CD4-positive, alpha-beta T cell (primary cell): ENCODE measurements at places on chromosomes 12 and 14.

DNA sequence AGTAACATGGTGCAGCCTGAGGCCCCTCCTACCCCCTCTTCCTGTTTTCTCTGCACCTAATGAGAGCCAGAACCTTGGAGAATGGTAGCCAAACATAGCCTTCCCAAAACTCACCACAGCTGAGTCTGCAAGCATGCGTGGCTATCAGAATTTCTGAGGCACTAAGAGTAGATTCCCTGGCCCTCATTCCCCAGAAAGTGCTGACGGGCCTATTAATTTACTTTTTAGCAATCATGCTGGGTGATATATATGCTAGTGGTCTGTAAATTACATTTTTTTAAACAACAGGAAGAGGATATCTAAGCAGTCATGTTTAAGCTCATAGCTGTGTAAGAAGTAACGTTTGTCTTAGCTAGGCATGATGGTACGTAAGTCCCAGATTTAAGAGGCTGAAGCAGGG, 30.4 kb downstream of the KANSL2 start:
- DNase-seq = no peak

- DNase-seq = no peak
Observed at GRCh38 chr12:95834572-95834971, 24.2 kb upstream of the SNRPF start.

DNA sequence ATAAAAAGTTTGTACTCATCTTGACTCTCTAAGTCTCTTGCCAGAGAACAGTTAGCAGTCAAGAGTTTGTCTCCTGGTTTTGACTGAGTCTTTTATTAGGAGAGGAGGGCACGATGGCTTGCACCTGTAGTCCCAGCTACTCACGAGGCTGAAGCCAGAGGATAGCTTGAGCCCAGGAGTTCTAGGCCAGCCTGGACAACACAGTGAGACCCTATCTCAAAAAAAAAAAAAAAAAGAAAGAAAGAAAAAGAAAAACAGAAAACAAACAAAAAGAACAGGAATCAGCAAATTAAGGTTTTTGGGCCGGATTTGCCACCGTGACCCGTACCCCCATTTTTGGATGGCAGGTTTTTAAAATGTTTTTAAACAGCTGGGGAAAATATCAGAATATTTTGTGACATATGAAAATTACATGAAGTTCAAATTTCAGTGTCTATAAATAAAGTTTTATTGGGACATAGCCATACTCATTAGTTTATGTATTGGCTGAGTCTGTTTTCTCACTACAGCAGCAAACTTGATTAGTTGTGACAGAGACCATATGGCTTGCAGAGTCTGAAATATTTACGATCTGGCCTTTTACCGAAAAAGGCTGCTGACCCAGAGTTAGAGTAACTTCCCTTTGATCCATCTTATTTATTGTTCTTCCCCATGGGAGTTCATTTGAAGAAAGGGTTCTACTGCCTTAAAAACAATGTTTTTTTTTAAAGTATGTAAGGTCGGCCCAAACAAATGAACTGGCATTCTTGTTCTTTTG, 31.2 kb downstream of the VEZT start:
- no peak for DNase-seq

- DNase-seq = peak; percentile 18
Observed at GRCh38 chr12:110846615-110847566, at the start of gene CCDC63. CCDC63 (plus strand) TSS chr12:110846987; CDS start chr12:110852955, 5,968 bp downstream.

GRCh38 chr12:103310546-103311270, 185.1 kb downstream of the C12orf42 start:
- no peak for DNase-seq

- no peak for DNase-seq
Observed at GRCh38 chr12:1607940-1608712, 13.7 kb upstream of the FBXL14 start.

DNA sequence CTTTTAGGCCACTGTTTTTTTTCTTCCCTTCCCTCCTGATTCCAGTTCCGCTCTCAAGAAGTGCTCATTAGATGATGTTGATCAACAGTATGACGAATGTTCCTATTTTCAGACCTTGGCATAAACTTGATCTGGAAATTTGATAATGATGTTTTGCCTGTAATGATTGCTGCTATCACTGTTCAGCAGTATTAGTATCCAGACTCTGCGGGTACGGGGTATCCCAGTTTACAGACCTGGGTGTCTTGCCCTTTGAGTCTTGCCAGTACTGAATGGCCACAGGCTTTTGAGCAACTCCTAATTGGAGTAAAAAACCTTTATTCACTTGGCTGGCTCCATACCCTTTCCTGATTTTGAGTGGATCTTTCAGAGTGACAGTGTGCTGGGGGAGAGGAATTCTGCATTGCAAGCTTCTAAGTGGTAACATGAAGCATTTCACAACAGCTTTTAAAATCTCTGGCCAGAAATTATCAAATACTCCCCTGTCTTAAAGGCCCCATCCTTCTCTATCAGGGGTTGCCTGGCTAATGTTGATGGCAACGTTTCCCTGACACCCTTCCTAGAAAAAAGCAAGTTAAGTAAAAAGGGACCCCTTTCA, 5.9 kb upstream of the ASB8 start:
- DNase-seq = no peak

- DNase-seq = no peak
Observed at GRCh38 chr12:53268630-53269562, 797 bp downstream of the ESPL1 start.

DNA sequence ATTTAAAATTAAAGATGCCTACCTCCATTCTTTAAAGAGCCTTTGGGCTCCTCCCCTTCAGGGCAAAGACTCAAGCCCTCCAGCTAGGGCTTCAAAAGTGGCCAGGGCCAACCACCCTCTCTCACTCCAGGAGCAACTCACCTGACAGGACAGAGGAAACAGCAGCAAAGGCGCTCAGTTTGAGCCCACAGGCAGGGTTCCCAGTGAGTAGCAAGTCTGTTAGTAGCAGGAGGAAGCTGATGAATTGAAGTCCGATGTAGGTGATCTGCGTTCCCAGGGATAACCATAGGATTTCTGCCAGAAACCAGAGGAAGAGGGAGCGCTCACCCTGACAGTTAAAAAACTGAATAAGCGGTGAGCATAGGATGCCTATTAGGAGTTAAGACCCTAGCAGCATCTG, 15.7 kb downstream of the GSG1 start:
- DNase-seq = no peak

DNA sequence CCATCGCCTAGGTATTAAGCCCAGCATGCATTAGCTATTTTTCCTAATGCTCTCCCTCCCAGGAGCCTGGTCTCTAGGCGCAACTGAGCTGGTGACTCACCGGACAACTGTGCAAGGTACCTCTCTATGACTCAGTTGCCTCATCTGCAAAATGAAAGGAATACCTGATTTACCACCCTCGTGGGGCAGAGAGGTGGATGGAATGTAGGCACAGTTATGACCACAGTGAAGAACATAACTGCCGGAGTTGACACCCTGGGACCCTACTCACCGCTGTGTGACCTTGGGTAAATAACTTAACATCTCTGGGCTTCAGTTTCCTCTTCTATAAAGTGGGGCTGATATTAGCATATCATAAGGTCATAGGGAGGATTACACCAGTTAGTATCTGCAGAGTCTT, 22.6 kb downstream of the BCL11B start:
- no peak for DNase-seq

- no peak for DNase-seq
Observed at GRCh38 chr14:68477110-68477455, 315.8 kb downstream of the ZFP36L1 start.

DNA sequence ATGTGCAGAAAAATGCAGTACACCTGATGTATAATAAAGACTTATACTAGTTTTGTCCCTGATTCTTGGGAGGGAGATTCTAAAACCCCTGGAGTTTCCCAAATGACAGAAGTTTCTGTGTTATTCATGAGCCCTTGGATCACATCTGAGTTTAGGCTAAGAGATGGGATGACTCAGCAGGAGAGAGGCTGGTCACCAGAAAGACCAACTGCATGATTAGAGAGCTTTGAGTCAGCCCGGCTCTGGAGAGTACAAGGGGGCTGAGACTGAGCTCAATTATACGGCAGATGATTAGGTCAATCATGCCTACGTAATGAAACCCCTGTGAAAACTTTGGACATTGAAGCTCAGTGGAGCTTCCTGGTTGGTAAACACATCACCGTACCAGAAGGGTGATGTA, 174.2 kb downstream of the SSPN start:
- no peak for DNase-seq

DNA sequence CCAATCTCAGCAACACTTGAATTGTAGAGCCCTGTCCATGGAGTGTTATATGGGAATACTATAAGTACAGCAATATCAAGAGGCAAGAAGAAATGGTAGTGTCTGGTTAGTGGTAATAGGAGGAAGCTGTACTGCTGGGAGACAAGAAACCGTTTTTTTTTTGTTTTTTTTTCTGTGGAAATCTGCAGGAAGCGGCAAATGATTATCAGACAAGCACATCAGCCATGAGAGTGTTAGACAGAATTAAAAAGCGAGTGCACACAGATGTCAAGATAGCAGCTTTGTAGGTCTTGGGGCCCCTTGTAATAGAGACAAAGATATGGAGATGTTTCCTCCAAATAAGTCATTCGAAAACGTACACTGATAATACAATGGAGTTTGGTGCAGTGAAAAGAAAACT, 6.7 kb downstream of the TESPA1 start:
- no peak for DNase-seq

- DNase-seq = no peak
Observed at GRCh38 chr12:1842183-1842904, 22.0 kb downstream of the LRTM2 start.

DNA sequence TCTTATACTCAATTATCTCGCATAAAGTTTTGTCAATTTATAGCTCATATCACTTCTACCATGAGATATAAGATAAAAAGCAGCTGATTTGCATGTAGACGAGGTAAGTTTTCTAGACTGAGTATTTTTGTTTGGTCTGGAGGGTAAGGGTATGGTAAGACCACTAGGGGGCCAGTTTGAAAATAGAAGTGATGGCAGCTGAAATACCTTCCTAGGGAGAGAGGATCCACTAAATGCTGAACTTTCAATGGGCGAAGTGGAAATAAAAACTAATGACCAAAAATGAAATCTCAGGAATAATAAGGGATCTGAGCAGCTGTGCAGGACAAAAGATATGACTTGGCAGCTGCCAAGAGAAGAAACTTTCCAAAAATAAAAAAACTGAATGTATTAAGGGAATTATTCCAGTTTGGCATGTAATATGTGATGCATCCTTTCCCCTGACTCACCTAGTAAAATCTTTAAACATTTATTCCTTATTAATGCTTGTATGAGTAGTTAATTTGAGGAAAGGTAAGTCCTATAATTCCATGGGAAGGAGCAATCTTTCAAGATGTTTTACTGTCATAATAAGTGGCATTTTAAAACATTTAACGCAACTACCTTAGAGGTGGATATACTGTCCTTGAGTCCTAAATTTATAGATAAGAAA, 754.5 kb downstream of the C12orf50 start:
- DNase-seq = no peak

- DNase-seq = no peak
Observed at GRCh38 chr12:40911676-40912075, 219.4 kb downstream of the CNTN1 start.

GRCh38 chr14:100010679-100011078, 54.5 kb upstream of the EVL start:
- no peak for DNase-seq

DNA sequence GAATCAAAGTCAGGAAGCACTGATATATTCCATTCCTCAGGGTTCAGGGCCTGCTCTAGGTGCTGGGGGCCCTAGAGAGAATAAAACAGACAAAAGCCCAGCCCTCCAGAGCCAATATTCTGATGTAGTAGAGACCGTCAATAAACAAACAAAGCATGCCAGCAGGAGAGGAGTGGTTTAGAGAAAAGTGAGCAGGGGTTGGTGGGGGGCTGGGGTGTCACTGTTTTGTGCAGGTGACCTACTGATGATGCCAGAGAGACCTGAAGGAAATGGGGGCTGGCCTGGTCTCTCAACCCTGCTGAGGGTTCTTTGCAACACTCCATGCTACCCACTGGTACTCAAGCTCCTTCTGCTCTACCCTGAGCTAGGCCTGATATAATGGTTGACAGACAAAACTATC, 26.5 kb downstream of the IL26 start:
- DNase-seq = no peak
